ENCODE measurements at places on chromosomes 13 and 19. TPM values are rescaled to one million over a fixed set of nuclear protein-coding genes. Genes with fewer than 3 reads are reported as not detected.

Gene LILRA1
- total RNA-seq, result not detected

Gene OR7D2
- total RNA-seq, result not detected

Gene CYP2A7
- total RNA-seq, result not detected

Gene FCER2
- not detected for total RNA-seq

Gene HIF3A
- 0.36 TPM for total RNA-seq
